ENCODE measurements at places on chromosomes 13 and 19.

- no peak overlapping the region for H3K4me3 ChIP-seq
- no peak overlapping the region for H3K27ac ChIP-seq
- H3K27me3 ChIP-seq = no peaks in the 10 kb centered on the region
- no peak for DNase-seq
- peaks cover 3% of the 10 kb centered on the region for H3K36me3 ChIP-seq
These were observed 202.6 kb downstream of the ZIC5 start for GRCh38 chr13:99768986-99769385.

DNA sequence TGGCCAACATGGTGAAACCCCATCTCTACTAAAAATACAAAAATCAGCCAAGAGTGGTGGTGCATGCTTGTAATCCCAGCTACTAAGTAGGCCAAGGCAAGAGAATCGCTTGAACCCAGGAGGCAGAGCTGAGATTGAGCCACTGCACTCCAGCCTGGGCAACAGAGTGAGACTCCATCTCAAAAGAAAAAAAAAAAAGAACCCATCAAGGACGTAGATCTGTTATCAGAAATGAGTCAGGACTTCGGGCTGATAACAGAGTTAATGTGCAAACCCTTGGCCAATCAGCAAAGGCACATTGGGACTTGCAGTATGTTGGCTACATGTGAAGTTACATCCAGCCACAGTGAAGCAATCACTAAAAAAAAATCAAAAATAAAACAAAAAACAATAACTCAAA lies 4.8 kb upstream of the LGALS7B start:
- no peak for DNase-seq
- no peaks in the 10 kb centered on the region for H3K36me3 ChIP-seq
- no peak overlapping the region for H3K4me3 ChIP-seq
- H3K27ac ChIP-seq = no peak overlapping the region

DNA sequence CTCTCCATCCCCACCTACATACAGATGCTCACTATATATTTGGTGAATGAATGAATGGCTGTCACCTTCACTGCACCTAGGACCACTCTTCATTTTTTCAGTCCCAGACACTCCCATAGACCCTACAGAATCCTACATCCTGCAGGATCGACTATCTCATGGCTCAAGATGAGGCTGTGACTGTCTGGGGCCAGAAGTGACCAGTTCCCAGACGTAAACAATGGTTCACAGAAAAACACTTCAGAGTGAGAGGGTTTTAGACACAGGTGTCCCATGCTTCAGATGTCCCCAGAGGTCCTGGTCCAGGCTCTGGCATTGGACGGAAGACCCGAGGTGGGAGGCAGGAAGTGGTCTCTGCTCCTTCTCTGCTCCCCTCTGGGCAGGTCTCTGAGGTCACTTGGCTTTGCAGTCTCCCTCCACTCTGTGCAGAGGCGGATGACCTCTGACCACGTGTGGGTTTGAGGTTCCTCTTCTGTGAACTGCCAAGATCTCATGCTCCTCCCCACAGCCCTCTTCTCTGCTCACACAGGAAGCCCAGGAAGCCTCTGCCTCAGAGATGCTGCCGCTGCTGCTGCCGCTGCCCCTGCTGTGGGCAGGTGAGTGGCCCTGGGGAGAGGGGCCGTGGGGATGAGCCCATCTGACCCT lies 24.9 kb downstream of the SIGLEC7 start:
- peaks cover 37% of the 10 kb centered on the region for H3K4me1 ChIP-seq
- no peaks in the 10 kb centered on the region for H3K27me3 ChIP-seq
- no peaks in the 10 kb centered on the region for H3K36me3 ChIP-seq
- H3K27ac ChIP-seq = peak overlapping the region; percentile 64
- peak overlapping the region; percentile 81 for H3K4me3 ChIP-seq
- DNase-seq = no peak

DNA sequence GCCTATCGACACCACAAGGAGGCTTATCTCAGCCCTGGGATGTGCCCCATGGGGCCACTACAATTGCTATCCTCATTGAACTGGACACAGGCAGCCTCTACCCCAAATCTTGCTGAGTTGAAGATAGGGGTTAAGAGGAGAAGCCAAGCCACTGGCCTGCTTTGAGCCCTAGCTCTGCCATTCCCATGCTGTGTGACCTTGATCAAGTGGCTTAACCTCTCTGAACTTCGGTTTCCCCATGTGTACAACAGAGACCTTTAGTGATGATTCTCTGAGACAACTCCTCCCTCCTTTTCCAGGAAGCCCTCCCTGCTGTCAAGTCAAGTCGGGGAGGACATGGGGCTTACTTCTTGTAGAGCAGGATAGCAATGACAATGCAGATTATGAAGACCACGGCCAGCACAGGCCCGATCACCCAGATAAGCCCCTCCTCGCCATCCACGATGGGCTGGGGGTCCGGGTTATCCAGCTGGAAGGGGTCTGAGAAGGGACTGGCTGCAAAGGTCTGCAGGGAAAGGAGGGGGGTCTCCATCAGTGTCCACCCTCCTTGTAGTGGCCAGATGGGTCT lies 121.6 kb downstream of the PTPRS start:
- no peak overlapping the region for H3K4me3 ChIP-seq
- no peaks in the 10 kb centered on the region for H3K36me3 ChIP-seq
- peaks cover 22% of the 10 kb centered on the region for H3K27me3 ChIP-seq
- no peak overlapping the region for H3K27ac ChIP-seq

DNA sequence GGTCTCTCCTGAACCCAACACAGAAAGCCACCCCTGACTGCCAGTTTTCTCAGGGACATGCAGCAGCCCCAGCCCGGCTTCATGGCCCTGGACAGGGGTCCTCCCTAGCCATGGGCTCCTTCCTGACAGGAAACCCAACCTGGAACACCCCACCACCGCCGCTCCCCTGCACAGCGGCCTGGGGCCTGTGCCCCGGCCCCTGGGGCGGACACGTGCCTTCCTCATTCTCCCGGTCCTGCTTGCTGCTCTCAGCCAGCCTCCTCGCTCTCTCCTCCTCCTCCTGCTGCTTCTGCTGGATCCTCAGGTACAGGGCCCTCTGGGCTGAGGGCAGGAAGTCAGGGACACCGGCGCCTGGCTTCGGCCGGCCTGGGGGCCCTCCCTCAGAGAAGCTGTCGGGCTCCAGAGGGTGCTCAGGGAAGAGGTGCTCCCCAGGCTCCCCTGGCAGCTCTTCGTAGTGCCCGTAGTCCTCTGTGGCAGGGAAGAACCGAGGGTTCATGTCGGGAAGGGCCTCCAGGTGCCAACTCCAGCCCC lies 20.5 kb upstream of the TMEM160 start:
- no peak for DNase-seq
- no peak overlapping the region for H3K4me3 ChIP-seq
- H3K27ac ChIP-seq = no peak overlapping the region
- peaks cover 32% of the 10 kb centered on the region for H3K36me3 ChIP-seq

- H3K36me3 ChIP-seq = peaks cover 8% of the 10 kb centered on the region
- peaks cover 47% of the 10 kb centered on the region for H3K4me1 ChIP-seq
- H3K27ac ChIP-seq = peak overlapping the region; percentile 96
- H3K4me3 ChIP-seq = peak overlapping the region; percentile 97
These were observed 708 bp upstream of the ERCC1 start for GRCh38 chr19:45424191-45425058.
